Left hindlimb (tissue), 1 donor: ENCODE measurements at places on chromosomes 7 and 10.

DNA sequence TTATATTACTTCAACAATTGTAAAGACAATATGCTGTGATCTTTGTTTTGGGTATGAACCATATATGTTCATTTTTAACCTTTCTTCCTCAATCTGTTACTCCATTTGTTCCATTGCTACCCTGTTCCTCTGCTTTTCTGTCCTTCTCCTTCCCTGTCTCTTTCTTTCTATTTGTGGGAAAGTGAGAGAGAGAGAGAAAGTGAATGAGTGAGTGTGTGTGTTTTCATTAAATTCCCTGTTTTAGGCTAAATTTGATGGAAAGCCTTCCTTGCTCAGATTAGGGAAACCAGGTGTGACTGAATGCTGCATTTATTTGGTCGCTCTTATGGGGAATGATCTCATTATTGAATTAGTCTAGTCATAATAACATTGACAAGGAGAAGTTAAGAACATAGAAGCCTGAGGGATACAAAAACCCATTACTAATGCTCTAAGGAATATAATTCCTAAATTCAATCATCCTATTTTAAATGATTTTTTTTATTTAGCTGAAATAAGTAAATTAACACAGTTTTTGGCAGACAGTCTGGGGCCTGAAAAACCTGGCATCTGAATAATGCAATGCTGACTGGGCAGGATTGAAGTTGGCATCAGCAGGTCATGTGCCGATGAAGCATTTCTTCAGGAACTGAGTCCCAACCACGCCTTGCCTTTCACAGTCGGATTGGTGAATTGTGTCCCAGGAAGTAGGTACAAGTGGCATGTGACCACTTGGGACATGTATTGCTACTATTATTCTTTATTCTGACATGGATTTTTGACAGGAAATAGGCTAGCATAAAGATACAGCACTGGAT, 117.6 kb upstream of the LRGUK start:
- no peak for DNase-seq

DNA sequence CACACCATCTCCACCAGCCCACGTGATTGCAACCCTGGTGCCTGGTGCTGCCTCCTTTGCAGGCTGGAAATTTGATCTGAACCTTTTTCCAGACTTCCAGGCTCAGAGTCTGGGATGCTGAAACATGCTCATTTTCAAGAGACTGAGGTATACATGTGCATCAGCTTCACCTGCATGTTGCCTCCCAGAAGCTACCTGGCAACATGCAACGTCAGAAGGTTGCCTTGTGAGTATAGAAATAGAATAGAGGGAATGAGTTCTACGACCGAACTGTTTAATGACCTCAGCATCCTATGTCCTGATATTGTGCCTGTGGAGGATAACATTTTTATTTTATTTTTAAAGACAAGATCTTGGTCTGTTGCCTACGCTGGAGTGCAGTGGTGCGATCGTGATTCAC, 1.9 kb upstream of the ZNF212 start:
- no peak for DNase-seq

GRCh38 chr10:60989400-60989876, 45.5 kb upstream of the RHOBTB1 start:
- no peak for DNase-seq

DNA sequence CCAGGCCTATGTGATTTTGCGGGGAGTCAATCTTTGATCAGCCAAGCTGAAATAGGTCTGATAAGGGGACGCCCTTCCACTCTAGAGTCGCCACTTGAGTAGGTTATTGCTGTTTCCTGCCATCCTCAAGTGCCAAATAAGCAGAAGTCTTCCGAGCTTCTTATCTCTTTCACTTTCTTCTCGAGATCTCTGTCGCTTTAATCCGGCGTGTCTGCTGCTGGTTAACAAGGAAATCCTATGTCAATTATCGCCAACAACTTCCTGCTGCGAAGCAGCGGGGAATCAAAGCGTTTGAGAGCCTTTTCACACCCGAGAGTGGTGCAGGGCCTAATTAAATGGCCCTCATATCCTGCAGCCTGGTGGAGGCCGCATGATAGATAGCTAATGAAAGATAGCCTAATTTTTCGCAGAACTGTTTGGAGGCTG, 215.9 kb downstream of the RAB11FIP2 start:
- no peak for DNase-seq

GRCh38 chr7:100367676-100368613, 5.3 kb upstream of the PILRA start:
- DNase-seq, result no peak

DNA sequence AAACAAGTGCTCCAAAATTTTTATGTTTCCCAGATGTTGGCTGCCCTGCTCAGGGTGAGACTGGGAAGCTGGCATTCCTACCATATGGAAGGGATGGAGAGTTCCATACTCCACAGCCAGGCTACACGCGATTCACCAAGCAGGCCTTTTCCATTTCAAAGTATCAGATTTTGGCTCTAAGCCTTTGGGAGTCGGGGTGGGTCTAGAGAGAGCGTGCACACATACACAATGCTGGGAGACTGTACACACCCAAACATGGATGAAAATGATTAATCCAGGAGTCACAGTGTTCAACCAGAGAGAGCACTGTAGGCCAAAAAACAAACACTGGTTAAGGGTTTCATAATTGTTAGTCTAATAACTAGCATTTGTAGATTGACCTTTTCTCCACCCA, 295.0 kb downstream of the BICC1 start:
- DNase-seq, result peak; percentile 54

DNA sequence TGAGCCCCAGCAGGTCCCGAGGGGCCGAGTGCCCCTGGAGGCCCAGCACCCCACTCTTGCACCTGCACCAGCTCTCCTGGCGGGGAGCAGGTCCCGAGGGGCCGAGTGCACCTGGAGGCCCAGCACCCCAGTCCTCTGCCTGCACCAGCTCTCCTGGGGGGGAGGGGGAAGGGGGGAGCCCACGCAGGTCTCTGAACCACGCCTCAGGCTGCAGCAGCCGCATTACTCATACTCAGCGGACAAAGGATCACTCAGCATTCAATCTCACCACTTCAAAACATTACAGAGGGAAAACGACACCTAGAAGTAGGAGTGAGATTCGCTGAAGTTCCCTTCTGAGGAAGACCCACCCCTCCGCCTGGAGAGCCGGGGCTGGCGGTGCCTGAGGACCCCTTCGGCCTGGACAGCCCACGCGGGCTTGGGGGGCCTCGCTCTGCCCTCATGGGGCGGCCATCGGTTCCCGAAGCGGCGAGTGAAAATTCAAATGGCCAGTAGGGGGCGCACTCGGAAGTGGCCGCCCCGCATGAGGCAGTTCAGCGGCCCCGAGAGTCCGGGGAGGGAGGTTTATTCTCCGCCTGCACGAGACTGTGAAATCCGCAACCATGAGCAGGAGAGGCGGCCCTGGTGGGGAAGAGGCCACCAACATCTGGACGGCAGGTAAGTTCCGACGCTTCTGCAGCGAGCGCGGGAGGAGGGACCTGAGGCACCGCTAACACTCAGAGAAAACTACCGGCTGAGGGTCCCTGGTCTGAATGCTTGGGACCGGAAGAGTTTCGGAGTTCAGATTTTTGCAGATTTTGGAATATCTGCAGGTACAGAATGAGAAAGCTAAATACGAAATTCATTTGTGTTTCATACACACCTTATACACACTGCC, 1.1 kb upstream of the GPER1 start:
- DNase-seq, result peak; percentile 79

DNA sequence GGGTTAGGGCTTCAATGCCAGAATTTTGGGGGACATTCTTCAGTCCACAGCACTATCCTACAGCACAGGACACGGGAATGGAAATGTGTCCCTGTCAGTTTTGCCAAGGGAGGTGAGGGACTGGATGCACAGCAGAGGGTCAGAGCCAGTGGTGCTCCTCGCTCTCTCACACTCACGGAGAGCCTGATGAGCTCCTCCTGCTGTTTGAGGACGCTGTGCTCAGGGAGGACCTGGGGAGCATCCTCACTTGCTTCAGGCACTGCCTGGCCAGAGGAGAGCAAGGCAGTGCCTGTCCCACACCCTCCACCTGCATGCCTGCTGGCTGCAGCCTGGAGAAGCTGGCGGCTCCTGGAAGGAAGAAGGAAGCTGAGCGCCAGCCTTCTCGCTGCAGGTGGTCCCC, 58.6 kb downstream of the RAMP3 start:
- DNase-seq, result no peak

DNA sequence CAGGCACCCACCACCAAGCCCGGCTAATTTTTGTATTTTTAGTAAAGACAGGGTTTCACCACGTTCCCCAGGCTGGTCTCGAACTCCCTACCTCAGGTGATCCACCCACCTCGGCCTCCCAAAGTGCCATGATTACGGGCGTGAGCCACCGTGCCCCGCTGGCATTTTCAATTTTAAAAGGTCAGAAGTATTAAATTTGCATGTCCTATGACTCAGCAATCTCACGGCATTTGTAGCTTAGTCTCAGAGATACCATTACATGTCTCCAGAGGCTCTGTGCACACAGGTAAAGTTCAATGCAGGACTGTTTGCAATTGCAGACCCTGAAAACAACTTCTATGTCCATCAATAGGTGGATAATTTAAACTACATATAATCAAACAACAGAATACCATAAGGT, 99.2 kb downstream of the DLG5 start:
- DNase-seq, result no peak

GRCh38 chr10:101346177-101346576, 7.8 kb upstream of the BTRC start:
- DNase-seq, result no peak

- DNase-seq, result no peak
Measured at GRCh38 chr10:108721874-108722273, 1201.4 kb downstream of the XPNPEP1 start.
